ENCODE measurements at places on chromosomes 3 and 15. TPM values are rescaled to one million over a fixed set of nuclear protein-coding genes. Genes with fewer than 3 reads are reported as not detected.

SNRPA1 gene
- 47.7 TPM for total RNA-seq

FBXL22 gene
- total RNA-seq = not detected

CCK gene
- total RNA-seq = 1.6 TPM

DLL4 gene
- 27.6 TPM for total RNA-seq

SCAANT1 gene
- total RNA-seq = not detected

TM6SF1 gene
- 6.2 TPM for total RNA-seq

SLC22A13 gene
- 0.94 TPM for total RNA-seq

CHRNA7 gene
- 1.3 TPM for total RNA-seq

WDR82 gene
- 56.7 TPM for total RNA-seq

LDHAL6B gene
- total RNA-seq = not detected

SHC4 gene
- 2.2 TPM for total RNA-seq

SPTBN5 gene
- total RNA-seq = 3.8 TPM

APBA2 gene
- 0.93 TPM for total RNA-seq

SHISA5 gene
- 119 TPM for total RNA-seq

PPARG gene
- 235 TPM for total RNA-seq

SOX14 gene
- total RNA-seq = not detected

STRC gene
- total RNA-seq = 0.24 TPM

CPLX3 gene
- total RNA-seq = not detected

MKRN2OS gene
- total RNA-seq = not detected

C3orf20 gene
- total RNA-seq = not detected

GPR62 gene
- 0.24 TPM for total RNA-seq

ADCY5 gene
- 46.8 TPM for total RNA-seq

AHSG gene
- not detected for total RNA-seq

CTXND1 gene
- not detected for total RNA-seq

AADACL2 gene
- total RNA-seq = 8.1 TPM

Data from omental fat pad (tissue), 4 donors.